SHP77 (cell line): ENCODE measurements at places on chromosomes 12 and 14.

GRCh38 chr12:905261-906031 lies 44.0 kb downstream of the RAD52 start:
- no peak for DNase-seq

GRCh38 chr14:102507081-102507856 lies 2.3 kb downstream of the ANKRD9 start:
- no peak for DNase-seq

DNA sequence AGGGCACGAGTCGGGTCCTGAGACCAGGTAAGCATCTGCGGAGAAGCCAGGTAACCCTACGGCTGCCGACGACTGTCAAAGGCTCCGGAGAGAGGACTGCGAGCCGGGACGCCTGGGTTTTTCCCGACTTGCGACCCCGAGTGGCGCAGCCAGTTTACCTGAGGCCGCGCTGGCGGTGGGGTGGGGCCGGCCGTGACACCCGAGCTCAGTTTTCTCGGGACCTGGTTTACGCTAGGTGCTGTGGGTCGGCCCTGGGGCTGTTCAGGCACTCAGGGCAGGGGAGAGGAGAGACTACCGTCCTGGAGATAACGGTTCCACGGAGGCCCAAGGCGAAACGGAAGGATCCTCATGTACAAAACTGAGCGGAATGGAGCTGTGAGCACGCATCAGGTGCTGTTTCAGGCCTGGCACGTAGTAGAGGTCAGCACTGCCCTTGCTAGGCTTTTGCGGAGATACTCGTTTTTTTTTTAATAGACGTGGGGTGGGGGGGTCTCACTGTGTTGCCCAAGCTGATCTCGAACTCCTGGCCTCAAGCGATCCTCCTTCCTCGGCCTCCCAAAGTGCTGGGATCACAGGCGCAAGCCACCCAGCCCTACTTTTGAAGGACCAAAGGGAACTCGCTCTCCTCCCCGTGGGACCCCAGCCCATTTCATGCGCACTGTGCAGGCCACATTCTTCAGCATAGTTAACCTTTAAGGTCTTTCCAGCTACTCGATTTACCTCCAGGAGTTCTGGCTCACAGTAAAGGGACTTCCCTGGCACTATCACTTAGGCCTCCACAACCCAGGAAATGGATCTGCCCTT lies 471 bp downstream of the MTRFR start:
- no peak for DNase-seq

- DNase-seq: no peak
Measured at GRCh38 chr12:51323317-51323960, 535 bp downstream of the BIN2 start.

DNA sequence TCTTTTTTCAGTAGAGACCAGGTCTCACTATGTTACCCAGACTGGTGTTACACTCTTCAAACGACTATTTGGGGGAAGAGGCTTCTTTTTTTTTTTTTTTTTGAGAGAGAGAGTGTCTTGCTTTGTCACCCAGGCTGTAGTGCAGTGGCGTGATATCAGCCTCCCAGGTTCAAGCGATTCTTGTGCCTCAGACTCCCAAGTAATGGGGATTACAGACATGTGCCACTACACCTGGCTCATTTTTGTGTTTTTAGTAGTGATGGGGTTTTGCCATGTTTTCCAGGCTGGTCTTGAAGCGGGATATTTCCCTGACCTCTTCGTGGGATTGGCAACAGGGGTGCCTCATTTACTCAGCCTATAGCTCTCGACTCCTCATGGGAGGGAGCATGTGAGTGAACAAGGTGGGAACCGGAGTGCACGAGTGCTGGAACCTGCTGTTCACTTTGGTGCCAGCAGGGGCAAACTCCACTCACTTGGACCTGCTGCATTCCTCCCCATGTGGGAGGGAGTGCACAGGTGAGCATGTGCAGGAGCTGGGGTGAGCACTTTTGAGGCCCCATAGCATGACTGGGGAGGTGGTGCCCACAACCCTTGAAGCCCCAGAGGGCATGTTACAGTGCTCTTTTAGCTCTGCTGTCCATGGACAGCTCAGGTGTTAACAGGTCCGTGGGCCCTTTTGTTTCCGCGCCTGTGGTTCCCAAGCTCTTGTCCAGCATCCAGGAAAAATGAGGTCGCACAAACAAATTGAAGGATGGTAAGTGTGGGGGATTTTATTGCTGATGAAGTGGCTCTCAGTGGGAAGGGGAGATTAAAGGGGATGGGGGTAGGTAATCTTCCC lies 79.1 kb upstream of the HECTD1 start:
- DNase-seq: peak; percentile 29

DNA sequence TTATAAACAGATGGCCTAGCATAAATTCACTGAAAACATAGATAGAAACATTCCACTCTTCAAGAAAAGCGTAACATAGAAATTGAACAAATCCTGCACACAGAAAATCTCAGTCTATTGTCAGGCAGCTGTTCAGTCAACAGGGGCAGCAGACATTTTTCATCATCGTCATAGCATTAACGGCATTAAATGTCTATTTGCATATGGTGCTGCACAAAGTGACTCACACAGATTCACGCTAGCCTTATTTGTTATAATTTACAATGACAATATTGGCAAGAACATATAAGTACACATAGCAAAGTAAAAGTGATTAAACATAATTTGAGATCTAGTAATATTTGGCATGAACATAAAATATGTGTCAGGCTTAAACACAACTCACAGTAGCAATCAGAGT lies 95.7 kb downstream of the CEP128 start:
- no peak for DNase-seq

DNA sequence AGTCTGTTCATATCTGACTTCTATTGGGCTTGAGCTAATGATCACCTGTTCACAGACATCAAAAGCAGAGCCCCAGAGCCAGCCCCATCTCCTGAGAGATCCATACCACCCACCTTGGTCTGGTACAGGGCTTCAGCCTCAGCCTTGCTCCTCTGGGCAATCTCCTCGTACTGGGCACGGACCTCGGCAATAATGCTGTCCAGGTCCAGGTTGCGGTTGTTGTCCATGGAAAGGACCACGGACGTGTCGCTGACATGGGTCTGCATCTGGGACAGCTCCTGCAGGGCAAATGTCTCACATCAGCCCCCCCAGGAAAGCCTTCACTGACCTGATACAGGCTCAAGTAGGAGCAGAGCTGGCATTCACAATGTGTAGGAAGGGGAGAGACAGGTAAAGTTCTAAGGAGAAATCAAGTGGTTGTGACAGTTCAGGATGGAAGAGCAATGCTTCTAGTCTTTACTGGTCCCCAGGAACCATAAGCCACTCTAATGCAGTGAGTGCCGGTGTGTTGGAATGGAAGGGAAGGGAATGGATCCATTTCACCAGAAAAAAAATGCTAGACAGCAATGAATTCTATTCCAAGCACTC lies 5.2 kb downstream of the KRT4 start:
- no peak for DNase-seq

GRCh38 chr12:132529906-132530305 lies 40.0 kb downstream of the FBRSL1 start:
- no peak for DNase-seq

DNA sequence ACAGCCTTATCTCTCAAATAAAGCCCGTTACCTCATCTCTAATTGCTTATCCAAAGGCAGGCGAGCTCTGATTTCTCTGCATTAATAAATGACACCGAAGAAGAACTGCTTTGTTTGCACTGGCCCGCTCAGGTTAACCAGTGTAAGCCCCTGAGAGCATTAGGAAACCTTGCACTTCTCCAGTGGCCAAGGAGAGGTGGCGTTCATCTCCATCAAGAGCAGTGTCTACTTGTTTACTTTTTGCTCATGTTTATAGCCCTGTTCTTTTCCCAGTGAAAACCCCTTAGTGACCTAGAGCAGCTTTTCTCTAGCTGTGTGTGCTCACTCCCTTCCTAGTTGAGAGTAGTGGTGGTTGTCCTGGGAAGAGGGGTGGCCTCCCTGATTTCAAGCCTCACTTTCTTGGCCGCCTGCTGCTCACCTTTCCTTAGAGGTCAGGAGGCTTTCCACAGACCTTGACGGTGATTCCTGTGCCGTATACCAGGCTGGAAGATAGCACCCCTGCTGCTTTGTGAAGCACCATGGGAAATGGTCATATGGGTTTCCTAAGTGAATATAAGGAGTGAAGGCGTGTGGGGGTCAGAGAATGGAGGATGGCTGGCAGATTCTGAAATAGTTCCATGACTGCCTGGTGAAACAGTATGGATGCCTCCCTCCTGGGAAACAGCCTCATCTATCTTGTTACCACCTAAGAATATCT lies 16.6 kb downstream of the FBXW8 start:
- no peak for DNase-seq

- no peak for DNase-seq
Measured at GRCh38 chr14:92980866-92981265, 57.9 kb downstream of the CHGA start.

- no peak for DNase-seq
Measured at GRCh38 chr14:85071447-85071846, 458.5 kb upstream of the FLRT2 start.

GRCh38 chr14:99660006-99660566 lies 15.2 kb downstream of the HHIPL1 start:
- DNase-seq: no peak

GRCh38 chr14:49451938-49452337 lies 134.2 kb downstream of the RPS29 start:
- DNase-seq: no peak

- no peak for DNase-seq
Measured at GRCh38 chr12:19190292-19191031, 60.9 kb downstream of the PLEKHA5 start.
